Panc1 (cell line): ENCODE measurements at places on chromosomes 13 and 19. TPM values are rescaled to one million over a fixed set of nuclear protein-coding genes. Genes with fewer than 3 reads are reported as not detected.

The ARL11 gene
- total RNA-seq: not detected

- H3K36me3 ChIP-seq: peaks cover 7% of the 10 kb centered on the region; the same call in 1 of the 2 replicates
- DNase-seq: no peak
- H3K27ac ChIP-seq: no peak overlapping the region
- peaks cover 43% of the 10 kb centered on the region for H3K4me1 ChIP-seq
Measured at GRCh38 chr19:38736036-38736412, 8.2 kb downstream of the CAPN12 start.

GRCh38 chr13:109744512-109745051 lies 41.8 kb downstream of the IRS2 start:
- H3K4me1 ChIP-seq: peaks cover 5% of the 10 kb centered on the region
- H3K4me3 ChIP-seq: no peak overlapping the region
- no peak overlapping the region for H3K27ac ChIP-seq
- H3K27me3 ChIP-seq: no peaks in the 10 kb centered on the region
- DNase-seq: no peak
- no peaks in the 10 kb centered on the region for H3K36me3 ChIP-seq

DNA sequence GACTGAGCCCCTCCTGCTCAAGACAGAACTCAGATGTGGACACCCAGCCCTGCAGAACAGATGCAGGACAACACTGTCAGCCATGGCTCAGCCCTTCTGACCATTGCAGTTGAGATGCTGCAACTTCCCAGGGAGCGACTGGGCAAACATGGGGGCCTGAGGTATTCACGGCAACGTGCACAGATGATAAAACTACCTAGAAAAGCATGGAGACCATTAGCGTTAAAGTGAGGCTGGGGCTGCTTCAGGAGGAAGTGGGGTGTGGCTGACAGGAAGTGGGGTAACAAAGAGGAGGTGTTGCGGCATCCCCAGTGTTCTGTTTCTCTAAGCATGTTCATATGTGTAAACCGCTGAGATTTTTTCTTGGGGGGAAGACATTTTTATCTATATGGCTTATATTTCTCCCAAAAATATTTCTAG lies 1.3 kb upstream of the SIGLEC9 start:
- no peak overlapping the region for H3K4me3 ChIP-seq
- H3K36me3 ChIP-seq: no peaks in the 10 kb centered on the region
- no peaks in the 10 kb centered on the region for H3K27me3 ChIP-seq
- no peak overlapping the region for H3K27ac ChIP-seq
- DNase-seq: no peak
- H3K4me1 ChIP-seq: no peaks in the 10 kb centered on the region
